ENCODE measurements at places on chromosomes 1 and 21.
A peak's percentile ranks its signal among the peaks of the same experiment; 100 is the strongest.

DNA sequence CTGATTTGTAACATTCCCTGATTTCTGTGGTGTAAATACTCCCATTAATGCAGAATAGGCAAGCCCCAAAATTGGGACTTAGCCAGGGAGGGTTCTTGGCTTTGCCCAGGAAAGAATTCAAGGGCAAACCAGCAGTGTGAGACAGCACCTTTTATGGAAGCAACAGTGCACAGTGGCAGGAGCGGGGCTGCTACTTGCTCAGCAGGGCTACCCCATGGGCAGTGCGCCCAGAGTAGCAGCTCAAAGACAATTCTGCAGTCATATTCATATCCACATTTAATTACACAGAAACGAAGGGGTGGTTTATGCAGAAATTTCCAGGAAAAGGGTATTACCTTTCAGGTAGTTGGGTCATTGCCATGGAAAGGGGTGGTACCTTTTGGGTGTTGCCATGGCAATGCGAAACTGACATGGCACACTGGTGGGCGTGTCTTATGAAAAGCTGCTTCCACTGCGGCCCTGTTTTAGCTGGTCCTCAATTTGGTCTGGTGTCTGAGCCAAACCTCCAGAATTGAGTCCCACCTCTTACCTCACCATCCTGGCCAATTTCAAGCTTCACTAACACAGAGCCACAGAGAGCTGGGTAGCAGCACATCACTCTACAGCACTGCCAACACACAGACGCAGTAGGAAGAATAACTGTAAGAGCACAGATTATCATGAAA, 35.9 kb downstream of the FHAD1 start:
- DNase-seq, result no peak

- no peak for DNase-seq
These were observed 95.6 kb upstream of the C1orf87 start for GRCh38 chr1:60169206-60169605.

DNA sequence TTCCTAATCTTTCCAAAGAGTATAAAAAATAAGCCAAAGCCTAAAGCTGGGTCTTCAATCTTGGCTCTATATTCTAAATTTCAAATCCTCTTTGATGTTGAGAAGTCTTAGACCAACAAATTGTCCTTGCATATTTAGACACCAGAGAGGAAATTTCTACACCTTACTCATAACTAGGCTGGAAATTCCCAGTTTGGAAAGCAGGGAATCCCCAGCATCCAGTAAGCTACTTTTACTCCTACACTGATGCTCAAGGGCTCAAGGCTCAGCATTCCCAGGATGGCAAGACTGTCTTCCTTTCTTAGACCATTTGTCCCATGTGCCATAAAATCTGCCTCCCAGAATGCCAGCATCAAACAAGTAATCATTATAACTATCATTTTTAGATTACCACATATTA, 28.3 kb downstream of the PRDX6 start:
- no peak for DNase-seq

- no peak for DNase-seq
These were observed 16.7 kb upstream of the COL6A2 start for GRCh38 chr21:46081022-46081861.

- DNase-seq, result no peak
These were observed 83.0 kb upstream of the COL11A1 start for GRCh38 chr1:103191327-103191726.

- peak; percentile 5 for DNase-seq
These were observed 228.9 kb downstream of the TNR start for GRCh38 chr1:175514387-175514953.

GRCh38 chr1:184824691-184825323, 70.1 kb upstream of the EDEM3 start:
- peak; percentile 76 for DNase-seq

DNA sequence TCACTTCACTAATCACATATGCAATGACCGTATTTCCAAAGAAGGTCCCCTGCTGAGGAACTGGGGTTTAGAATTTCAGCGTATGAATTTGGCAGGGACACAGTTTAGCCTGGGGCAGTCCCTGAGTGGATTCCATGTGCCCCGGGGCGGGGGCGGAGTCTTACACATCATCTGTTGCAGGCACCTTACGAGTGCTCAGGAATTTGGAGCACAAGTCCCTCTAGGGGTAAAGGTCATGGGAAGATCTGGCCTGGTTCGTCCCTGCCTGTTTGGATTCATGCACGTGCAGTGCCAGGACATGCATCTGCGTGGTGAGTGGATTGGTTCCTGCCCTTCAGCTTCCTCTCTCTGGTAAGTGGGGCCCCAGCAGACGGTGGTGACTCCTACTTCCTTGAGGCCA, 208.3 kb upstream of the C1orf174 start:
- no peak for DNase-seq

DNA sequence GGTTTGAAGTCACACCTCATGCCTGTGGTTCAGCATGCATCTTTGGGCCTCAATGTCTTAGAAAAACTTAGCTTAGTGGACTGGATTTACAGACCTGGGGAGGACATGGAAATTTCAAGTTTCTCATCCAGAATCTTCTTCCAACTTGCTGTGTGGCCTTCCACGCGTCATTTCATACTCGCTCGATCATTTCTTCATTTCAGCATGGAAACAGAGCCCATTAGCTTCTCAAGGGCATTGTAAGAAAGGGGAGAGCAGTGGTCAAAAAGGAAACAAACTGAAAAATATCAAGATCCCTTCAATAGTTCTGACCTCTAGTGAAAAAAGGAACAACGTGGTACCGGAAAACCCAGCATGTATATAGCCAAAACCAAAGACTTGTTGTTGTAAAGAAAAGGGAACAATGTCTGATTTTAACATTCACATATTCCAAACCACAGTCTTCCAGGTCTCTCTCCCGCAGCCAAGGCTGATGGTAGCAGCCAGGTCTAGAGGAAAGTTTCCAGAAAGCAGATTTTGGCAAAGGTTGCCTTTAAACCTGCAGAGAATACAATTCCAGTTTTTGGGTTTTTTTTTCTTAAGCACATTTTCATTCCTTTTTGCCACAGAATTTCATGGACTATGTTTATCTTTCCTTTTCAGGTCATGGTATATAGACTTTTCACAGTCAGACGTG, 97.0 kb upstream of the CDC42BPA start:
- DNase-seq, result no peak

GRCh38 chr21:38639571-38640354, 141.5 kb upstream of the ERG start:
- DNase-seq, result peak; percentile 65

- DNase-seq, result no peak
These were observed 6.5 kb downstream of the WNT3A start for GRCh38 chr1:228013131-228013934.

GRCh38 chr21:32975811-32976431, 49.8 kb upstream of the OLIG2 start:
- DNase-seq, result no peak

- DNase-seq, result no peak
These were observed 82.9 kb downstream of the CENPF start for GRCh38 chr1:214685906-214686305.

- DNase-seq, result no peak
These were observed 13.6 kb downstream of the G0S2 start for GRCh38 chr1:209688746-209689234.

GRCh38 chr1:54357967-54358366, 48.2 kb downstream of the SSBP3 start:
- no peak for DNase-seq

DNA sequence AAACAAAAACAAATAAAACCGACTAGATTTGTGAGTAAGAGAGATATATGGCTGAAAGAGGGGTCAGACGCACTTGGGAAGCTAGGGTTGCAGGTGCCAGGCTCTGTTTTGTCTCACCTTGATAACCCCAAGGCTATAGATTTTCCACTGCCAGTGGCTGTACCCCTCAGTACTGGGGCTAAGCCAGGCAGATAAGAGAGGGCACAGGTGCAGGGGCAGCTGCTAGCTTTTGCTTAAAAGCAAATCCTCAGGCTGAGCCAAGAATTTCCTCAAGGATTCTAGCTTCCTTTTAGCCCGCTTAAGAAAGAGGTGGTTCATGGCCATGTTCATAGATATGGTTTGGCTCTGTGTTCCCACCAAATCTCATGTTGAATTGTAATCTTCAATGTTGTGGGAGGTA, 57.9 kb downstream of the OVGP1 start:
- DNase-seq, result no peak

- no peak for DNase-seq
These were observed 68.4 kb downstream of the ARHGEF10L start for GRCh38 chr1:17607644-17608581.

- DNase-seq, result no peak
These were observed 211.1 kb downstream of the ROR1 start for GRCh38 chr1:63984930-63985290.

GRCh38 chr1:30860320-30860652, 48.3 kb downstream of the SDC3 start:
- DNase-seq, result no peak

DNA sequence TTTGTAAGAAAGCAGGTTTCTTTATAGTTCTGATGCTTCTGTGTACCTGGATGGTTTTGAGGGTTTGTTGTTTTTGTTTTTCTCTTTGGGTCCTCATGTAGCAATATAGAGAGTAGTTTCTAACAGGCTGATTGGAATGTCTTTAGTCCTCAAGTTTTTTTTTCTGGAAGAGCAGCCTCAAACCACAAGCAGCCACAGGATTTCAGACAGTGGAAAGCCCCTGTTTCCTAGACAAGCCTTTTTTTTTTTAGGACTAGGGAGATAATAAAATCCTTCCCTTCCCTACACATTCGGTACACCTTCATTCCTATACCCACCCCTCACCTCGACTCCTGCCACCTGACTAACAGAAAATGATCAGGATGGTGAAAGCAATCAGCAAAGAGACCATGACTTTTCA, 47.6 kb downstream of the ACP6 start:
- no peak for DNase-seq

DNA sequence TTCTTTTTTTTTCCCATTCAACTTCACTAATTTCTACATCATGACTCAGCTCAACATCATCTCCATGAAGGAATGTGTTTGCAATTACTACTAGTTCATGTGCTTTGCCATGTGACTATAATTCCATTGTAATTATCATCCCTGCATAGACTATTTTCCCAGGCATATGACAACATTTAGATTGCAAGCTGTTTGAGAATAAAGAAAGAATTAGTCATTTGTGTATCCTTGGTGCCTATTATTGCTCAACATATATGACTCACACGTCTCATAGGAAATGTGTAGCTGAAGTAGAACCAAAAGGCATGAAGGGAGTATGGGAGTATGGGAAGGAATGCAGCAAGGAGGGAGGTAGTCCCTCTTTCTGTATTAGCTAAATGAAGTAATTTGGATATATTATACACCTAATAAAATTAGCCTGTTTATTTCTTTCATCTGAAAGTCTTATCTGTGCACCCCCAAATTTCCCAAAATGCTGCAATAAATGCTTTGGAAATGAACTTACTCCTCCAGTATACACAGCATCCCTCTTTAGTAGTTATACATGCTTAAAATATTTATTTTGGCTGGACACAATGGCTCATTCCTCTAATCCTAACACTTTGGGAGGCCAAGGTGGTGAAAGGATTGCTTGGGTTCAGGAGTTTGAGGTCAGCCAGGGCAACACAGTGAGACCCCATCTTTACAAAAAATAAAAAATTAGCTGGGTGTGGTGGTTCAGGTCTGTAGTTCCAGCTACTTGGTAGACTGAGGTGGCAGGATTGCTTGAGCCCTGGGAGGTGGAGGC, 316.9 kb upstream of the ADGRL4 start:
- peak; percentile 17 for DNase-seq

GRCh38 chr1:27269276-27269675, 34.8 kb downstream of the WDTC1 start:
- no peak for DNase-seq

GRCh38 chr1:95013950-95014574, 58.7 kb downstream of the ALG14 start:
- peak; percentile 13 for DNase-seq

DNA sequence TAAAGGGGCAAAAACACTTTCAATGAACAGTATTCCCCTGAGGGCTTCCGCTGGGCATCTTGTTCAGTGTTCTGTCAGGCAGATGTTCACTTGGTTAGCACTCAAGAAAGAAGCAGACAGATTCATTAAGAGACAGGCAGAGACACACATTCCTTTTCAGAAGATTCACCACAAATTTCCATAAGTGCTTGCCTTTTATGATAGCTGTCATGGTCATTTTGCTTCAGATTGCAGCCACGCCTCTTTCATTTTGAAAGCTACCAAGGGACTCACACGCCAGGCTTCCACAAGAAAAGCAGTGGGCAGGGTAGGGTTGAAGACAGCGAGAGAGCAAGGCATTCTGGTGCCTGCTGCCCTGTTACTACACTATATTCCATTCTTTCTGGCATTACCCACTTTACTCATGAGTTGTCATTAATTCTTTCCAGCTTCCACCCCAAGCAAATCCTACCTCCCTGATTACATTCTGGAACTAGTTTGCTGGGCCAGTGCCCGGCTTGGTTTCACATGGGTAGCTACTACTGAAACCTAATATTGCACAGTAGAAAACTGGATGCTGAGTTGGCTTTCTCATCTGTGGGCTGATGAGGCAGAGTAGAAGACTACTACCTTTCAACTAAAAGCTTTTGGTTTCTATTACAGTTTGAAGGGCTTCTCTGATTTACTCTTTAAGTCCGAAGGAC, 91.2 kb upstream of the COL24A1 start:
- DNase-seq, result no peak

DNA sequence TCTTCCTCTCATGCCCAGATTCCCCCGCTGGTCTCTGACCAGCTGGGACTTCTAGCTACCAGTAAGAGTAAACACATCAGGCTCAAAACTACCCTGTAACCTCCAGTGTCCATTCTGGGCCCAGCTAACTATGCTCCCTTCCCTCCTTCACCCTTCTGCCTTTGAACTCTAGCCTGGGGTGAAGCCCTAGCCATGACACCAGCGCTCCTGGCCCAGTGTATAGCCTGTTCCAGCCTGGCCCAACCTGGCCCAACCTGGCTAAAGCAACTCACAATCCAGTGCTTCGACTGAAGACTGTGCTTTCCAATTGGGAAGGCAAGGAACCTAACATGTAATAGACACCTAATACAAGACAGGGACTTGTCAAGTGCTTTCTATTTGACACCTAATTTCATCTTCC, 27.6 kb downstream of the CSMD2 start:
- DNase-seq, result no peak

DNA sequence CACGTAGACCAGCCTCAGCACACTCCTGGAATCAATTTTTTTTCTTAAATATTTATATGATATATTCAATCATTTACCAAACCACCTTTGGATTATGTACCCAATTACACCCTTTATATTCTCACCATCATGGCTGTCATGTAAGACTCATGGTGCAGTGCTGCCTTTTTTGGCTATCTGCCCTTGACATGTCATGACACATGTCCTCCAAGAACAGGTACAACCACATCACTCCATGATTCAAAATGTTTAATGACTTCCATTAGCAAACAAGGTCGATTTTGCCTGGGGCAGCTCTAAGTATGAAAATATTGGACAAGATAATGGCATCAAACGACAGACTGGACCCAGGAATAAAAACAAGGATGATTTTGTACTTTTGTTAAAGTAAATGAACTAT, 861.1 kb upstream of the ADAMTS5 start:
- no peak for DNase-seq

- no peak for DNase-seq
These were observed 86.5 kb upstream of the HMGB4 start for GRCh38 chr1:33777337-33777736.

DNA sequence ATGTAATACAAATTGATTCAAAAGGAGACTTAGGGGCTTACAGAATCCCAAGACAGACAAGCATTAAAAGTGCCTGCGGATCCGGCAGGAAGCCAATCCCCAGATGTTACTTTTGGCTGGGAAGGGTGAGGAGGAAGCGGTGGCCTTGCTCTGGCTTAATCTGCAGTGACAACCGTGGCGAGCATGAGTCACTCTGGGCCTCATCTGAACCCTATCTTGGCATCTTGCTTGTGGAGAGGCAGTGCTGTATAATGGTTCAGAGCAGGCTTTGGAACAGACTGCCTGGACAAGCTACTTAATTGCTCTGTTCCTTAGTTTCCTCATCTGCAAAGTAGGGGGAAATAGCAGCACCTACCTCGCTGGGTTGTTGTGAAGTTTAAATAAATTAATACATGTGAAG, 74.1 kb downstream of the XCL2 start:
- peak; percentile 55 for DNase-seq

Measured in inflammatory macrophage treated with lipopolysaccharide for 4 hours (primary cell).